ENCODE measurements at places on chromosomes 4 and X.

GRCh38 chr4:183297675-183298074 is 22.4 kb downstream of the CLDN22 start:
- DNase-seq, result no peak

DNA sequence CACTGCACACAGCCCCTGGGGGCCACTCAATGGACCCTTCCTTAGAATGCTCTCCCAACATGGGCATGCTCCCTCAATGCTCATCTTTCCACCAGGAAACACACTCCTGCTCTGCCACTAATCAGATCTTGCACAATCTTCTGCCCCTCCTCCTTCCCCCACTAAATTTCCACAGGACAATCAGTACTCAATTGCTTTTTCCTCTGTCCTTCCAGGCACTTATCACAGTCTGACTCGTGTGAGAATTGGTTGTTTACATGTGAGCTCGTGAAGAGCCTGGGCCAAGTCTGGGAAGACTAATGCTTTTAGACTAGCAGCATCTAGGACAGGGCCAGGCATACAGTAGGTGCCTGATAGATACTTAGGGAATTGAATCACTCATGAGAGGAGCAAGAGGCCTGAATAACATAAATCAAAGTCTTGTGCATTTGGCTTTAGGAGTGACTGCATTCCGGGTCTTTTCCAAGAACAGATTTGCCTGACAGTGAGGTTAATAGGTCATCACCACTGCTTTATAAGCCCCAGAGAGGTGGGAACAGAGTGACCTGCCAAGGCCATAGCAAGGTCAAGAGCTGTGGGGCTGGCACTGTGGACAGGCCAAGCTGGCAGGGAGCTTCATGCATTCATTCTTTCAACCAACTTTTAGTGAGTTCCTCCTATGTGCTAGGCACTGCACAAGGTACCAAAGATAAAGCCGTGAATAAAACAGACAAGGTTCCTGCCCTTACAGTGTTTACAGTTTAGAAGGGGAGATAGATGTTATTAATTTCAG is 55.0 kb downstream of the PRPS1 start:
- DNase-seq, result no peak

DNA sequence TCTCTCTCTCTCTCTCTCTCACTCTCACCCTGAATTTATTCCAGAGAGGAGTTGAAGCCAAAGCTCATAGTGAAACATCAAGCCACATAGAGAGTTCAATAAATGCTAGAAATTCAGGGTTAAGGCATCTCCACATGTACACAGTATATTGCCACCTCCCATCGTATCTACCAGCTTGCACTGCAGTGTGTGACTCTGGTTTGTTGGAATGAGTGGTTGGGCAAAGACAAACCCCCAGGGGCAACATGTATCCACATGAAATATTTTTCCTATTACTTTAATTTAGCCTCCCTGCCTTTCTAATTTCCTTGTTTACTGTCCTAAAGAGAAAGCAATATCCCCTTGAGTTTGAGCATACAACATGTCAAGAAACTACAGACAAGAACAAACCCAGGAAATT is 247.3 kb downstream of the SPATA18 start:
- DNase-seq, result no peak

DNA sequence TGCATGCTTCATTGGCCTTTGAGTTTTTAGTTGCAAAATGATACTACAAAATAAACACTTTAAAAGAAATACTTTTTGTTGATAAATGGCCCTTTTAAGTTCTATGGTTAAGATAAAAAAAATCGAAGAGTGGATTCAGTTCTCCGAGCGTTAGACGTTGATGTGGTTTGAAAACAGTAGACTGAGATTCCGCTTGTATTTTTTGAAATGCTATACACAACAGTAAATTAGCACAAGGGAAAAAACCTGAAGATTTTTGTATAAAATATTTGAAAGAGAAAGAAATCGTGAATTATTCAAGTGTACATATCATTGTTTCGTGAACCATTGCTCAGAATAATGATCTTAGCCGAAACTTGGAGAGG is 1.4 kb downstream of the BMP2K start:
- no peak for DNase-seq

DNA sequence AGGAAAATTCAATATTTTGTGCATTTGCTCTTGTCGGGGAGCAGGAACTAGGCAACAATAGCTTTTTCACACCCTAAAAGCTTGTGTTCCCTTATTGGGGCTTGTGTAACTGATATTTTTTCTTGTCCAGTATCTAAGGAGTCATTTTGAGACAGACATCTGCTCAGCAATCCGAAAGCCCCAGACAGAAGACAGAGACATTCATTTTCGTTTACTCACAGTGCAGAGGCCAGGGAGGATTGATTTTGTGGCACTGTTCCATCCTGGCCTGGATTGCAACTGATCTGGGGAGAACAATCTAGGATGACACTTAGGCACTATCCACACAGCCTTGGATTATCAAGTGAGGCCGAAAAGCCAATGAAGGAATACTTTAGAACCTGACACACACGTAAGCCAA is 27.4 kb upstream of the PLAC1 start:
- DNase-seq, result no peak

DNA sequence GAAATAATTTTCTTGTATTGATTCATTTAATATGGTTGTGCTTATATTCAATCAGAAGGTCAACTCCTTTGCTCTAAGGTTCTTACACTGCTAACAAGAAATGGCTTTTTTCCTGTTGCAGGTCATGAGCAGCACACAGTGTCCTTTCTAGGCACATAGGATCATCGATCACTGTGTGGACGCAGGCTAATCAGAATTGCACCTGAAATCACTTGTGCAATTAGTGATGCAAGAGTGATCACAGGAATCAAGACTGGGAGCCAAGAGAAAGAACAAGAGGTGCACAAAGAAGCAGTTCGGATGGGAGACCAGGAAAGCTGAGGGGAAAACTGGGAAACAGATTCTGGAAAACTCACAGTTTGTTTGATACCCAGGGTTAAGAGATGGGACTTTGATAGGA is 21.1 kb downstream of the TDO2 start:
- no peak for DNase-seq

DNA sequence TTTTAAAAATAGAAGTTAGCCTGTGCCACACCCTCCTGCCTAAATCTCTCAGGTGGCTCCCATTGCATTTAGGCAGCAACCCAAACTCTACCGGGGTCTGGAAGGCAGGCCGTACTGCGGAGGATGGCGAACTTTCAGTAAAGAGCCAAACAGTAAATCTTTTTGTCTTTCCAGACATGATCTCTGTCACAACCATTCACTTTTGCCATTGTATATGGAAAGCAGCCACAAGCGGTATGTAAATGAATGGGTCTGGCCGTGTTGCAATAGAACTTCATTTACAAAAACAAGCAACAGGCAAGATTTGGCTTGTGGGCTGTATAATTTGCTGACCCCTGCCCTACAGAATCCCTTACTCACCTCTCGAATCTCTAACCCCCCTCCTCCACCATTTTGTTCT is 3.3 kb downstream of the RADX start:
- no peak for DNase-seq

DNA sequence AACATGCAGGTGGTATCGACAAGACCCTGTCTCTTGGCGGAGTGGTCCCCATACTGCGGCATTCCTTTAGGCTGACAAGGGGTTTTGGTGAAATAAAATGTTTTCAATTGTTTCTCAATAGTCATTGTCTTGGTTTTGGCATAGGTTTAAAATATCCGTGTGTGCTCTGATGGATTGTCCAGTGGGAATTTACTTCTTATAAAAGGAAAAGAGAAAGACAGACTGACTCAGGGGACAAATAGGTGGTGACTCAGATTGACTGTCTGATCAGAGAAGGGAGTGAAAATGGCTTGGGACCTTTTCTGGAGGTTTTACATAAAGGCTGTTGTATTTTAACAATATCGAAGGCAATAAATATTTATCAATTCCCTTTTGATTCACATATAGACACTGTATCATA is 129.8 kb downstream of the SORBS2 start:
- DNase-seq, result no peak

DNA sequence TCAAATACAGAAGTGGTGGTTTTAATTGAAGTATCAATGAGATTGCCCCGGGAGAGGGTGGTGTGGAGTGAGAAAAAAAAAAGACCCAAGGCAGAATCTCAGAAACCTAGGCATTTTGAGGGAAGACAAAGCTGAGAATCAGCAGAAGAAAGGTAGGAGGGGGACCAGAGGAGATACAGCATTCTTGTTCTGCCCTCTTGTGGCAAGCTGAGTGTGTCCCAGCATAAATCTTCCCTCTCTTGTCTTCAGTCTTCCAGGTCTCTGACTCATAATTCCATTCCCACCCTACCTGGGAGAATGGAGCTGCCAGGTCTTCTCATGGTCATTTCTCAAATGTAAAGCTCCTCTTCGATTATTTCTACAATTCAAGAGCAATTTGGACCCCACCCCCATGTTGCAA is 32.7 kb upstream of the MAGED1 start:
- no peak for DNase-seq

DNA sequence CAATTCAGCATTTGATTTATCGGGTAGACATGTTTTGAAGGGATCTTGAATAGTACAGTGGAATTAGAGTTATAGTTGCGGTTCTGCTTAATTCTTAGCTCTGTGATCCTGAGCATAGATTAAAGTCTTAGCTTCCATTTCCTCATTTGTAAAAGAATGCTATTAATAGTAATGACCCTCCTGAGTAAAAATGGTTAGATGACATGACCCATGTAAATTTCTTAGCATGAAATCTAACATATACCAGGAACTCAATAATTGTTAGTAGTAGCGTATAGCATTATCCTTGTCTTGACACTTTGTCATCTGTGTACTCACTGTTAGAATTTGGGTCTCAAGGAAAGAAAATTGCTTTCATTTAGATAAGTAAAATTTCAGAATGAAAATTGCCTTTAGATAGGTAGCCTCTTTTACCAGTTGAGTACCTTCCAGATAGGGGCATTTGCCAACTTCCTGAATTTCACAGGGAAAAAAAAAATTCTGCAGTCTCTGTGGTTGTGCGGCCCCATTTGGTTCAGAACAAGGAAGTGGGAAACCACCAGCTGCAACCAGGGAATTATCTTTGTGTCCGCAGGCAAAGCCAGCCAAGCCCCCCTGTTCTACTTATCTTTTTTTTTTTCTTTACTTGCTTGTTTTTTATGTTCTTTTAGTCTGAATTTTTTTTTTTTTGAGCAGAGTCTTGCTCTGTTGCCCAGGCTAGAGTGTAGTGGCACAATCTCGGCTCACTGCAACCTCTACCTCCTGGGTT is 86.9 kb downstream of the TMEM164 start:
- no peak for DNase-seq

DNA sequence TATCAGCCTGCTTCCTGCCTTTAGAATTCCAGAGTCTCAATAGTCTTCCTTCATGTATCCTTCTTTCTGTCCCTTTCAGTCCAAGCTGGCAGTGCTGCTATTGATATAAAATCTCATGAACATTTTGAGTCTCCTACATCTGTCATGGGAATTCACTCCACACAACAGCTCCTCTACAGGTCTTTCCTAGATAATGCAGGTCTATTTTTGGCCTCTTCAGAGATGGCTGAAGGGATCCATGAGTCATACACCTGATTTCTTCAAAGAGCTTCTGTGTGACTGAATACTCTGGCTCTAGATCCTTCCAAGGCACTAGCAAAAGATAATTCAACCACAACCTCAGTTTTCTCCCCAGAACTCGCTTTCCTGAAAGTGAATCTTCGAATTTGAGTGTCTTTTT is 115.4 kb downstream of the STPG2 start:
- DNase-seq, result no peak

DNA sequence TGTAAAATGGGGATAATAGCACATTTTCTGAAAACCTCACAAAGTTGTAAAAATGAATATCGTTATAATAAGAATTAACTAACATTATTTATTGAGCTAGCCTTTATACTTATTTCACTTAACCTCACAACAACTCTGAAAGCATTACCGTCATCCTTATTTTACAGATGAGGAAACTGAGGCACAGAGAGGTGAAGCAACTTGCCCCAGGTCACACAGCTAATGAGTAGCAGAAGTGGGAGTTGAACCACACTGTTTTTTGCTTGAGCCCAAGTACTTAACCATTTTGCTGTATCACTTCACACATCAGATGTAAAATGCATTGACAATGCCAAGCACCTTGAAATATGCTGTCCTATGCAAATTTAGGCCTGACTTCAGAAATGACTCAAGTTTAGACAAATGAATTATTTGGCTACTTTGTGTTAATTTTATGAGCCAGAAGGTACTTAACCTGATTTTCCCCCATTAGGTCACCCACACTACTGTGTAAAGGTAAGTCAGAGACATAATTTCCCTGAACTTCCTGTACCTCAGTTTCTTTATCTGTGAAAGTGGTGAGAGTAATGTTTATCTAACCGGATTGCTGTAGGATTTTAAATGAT is 23.1 kb downstream of the CD40LG start:
- no peak for DNase-seq

DNA sequence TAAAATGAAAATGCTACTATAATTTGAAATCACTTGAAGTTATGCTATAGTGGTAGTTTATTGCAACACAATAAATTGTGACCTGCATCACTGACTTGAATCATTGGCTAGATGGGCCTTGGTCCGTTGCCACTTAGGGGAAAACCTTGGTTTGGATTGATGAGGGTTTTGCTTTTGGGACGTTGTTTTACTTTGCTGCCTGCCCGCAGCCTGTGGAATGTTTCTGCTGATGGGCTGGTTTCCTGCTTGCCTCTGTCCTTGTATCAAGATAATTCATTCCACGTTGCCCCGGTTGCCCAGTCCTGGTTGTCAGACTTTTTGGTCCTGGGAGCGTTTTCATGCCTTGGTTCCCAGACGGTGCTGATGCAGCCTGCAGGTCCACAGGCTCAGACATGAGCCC is 18.3 kb downstream of the HADH start:
- no peak for DNase-seq

GRCh38 chr4:111802191-111802590 is 343.1 kb upstream of the FAM241A start:
- no peak for DNase-seq

- DNase-seq, result no peak
Measured at GRCh38 chrX:69116077-69116476, 49.2 kb downstream of the PJA1 start.

DNA sequence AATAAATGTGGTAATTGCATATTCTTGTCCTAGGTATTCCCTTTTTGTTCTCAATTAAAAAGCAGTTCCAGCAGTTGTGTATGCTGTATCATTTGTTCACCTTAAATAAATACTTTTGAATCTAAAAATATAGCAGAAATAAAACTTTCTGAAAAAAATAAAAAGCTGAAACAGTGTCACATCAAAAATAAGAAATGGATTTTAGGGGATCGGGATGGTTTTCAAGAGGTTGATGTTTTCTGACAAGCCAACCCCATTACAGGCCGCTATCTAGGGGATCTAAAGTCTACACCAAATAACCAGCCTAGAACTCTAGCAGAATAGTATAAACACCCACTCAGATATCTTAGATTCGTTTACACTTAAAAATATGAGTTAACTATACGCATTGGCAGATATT is 95.4 kb upstream of the MAML3 start:
- no peak for DNase-seq

DNA sequence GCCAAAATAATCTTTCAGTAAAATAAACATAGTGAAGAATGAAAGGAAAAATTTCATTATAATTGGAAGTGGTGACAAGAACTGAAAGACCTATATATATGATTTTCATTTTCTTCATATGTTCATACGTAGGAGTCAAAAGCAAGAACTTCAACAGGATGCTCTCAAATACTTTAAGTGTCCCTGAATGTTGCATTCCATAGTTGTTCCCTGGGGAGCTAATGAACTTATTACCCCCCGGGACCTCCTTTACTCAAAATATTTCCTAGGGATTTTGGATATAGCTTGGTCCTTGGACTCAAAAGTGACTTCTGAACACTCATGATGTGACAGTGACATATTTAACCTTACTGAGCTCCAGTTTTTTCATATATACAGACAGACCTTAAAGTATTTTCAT is 44.9 kb upstream of the NDST4 start:
- DNase-seq, result no peak

GRCh38 chr4:53098681-53099121 is 236.6 kb downstream of the RASL11B start:
- no peak for DNase-seq

GRCh38 chrX:150476164-150476699 is 92.2 kb upstream of the MTM1 start:
- no peak for DNase-seq

Data from activated CD4-positive, alpha-beta T cell treated with anti-CD3 and anti-CD28 coated beads for 24 hours (primary cell).